ENCODE measurements at places on chromosomes 5 and 9.

- no peak for DNase-seq
These were observed 3.1 kb downstream of the RHOBTB3 start for GRCh38 chr5:95734187-95734586.

GRCh38 chr5:31334061-31334860 lies 140.8 kb downstream of the CDH6 start:
- DNase-seq, result no peak

DNA sequence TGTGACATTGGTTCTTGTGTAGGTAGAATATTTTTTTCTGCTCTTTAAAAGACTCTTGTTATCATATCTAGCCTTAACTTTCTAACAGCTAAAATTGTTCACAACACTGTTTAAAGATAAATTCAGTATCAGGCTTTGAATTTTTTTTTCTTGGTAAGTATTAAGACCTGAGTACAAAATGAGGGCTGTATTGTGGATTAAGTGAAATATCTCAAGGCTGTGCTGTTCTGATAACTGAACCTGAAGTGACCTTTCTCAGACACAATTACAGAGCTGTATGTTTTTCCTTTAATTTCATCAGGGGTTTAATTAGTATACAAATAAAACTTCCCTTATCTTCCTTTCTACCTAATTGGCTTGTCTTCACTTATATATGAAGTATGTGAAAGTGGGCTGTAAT lies 290.5 kb downstream of the CCDC171 start:
- no peak for DNase-seq

DNA sequence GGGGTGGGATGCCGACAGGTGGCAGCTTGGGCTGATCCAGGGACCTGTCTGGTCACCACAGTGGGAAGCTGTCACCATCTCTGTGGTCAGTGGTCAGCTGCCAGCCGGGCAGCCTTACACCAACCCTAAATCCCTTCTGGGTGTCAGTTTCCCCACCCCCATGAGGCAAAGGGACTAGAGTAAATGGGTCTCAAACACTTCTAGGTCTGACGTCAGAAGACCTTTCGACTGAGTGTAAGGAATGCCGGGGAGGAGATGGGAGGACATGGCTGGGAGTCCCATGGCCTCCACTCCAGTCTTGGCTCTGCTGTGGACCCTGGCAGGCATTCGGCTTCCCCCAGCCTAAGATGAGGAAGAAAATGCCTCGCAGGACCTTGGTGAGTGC lies 40.3 kb upstream of the SLC25A51 start:
- no peak for DNase-seq

- DNase-seq, result no peak
These were observed 67.5 kb downstream of the C7 start for GRCh38 chr5:40976836-40977235.

- no peak for DNase-seq
These were observed 9.4 kb upstream of the ANGPTL2 start for GRCh38 chr9:127131871-127132270.

DNA sequence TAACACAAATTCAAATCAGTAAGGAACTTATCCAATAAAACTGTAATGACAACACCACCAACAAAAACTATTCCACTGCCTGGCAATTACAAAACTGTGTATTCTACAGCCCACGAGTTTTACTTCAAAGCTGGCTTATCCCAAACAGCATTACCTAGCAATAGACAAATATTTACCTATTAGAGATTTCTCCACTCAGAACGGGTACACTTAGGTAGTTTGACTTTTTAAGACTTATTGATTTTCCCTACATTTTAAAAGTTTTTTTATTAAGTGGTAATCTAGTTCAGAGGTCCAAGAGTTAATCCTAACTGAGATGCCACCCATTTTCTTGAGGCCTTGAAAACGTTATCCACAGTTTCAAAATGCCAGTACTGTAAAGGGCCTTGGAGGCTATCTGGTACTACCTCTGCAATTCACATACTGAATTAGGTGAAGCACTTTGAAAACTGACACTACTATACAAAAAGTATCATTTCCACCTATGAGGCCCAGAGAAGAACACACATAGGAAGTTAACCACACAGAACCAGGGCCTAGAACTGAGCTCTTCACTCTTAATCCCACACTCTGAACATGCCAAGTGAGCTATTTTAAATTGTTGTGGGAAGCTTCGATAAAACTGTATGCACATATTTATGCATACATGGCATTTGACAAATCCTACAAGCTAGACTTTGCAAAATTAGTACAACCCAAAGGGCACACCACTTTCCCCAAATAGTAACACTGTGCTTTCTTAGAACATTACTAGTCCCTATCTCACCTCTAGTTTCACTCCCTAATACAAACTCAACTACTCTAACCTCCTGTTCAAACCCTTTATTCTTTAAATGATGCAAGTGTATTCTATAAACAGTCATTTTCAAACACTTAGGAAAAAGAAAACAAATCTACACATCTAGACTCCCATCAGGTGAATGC lies 2.1 kb downstream of the NADK2 start:
- no peak for DNase-seq

GRCh38 chr9:104682642-104683041 lies 11.7 kb upstream of the OR13D1 start:
- no peak for DNase-seq

- no peak for DNase-seq
These were observed 259.0 kb downstream of the IRX2 start for GRCh38 chr5:2492476-2492875.

DNA sequence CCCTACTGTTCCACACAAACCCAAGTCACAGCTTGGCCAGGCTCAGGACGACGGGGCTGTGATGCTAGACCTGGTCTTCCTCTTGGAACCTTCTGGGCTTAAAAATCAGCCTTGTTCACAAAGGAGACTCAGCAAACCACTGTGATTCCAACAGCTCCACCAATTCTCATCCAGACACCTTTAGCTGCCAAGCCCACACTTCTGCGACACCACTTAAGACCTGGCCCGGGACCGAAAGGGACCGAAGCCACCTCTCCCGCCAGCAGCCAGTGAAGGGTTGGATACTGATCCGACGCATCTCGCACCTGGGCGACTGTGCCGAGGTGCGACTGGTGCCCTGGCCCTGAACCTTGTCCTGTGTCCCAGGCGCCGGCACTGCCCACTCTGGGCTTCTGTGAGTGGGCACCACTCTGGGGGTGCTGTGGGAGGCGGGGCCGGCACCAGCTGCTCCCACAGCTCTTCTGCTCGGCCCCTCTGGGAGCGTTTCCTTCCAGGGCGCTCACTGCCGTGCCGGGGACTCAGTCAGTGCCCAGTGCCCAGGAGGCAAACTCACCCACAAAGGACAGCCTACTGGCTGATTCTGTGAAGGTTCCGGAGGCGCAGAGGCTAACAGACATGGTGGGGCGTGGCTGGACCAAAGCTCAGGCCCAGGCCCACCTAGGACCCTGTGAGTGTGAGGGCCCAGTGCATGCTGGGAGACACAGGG lies 50.9 kb downstream of the EXD3 start:
- no peak for DNase-seq

DNA sequence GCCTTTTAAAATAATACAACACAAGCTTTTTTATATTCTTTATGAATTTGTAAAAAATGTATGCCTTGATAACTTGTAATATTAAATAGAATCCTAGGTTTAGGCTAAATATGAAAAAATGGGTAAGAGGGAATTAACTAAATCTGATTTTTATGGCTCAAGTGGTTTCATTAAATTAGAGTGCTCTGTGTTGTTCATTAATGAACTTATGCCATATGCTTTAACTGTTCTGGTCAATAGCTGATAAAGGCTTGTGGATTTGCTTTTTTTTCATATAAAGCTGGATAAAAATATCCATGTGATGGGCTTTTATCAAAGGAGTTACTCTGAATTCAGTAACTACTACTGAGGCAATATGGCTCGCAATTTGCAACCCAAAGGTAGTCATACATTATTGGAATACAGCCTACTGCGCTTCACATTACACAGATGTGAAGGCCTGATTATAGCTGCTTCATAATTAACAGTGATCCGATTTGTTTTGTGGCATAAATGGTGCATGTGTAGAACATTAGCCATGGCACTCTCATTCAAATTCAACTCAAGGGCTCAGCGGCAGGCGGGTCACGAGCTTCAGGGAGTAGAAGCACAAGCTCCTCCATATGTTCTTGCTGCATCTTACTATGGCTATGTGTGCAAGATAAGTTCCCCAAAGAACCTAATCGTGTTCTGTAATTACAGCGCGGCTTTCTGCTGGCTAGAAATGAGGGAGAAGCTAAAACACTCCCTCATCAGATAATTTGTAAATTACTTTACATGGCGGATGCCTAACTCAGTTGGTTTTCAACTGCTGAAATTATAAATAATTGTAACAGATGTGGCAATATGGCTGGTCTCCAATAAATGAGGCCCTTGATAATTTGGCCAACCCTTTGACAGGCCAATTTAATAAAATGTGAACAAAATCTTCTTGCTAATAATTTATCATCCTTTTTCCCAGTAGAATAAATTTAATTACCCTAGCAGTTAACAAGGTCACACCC lies 188.3 kb downstream of the CNTLN start:
- no peak for DNase-seq

- DNase-seq, result no peak
These were observed 45.8 kb downstream of the AK8 start for GRCh38 chr9:132832171-132832881.

DNA sequence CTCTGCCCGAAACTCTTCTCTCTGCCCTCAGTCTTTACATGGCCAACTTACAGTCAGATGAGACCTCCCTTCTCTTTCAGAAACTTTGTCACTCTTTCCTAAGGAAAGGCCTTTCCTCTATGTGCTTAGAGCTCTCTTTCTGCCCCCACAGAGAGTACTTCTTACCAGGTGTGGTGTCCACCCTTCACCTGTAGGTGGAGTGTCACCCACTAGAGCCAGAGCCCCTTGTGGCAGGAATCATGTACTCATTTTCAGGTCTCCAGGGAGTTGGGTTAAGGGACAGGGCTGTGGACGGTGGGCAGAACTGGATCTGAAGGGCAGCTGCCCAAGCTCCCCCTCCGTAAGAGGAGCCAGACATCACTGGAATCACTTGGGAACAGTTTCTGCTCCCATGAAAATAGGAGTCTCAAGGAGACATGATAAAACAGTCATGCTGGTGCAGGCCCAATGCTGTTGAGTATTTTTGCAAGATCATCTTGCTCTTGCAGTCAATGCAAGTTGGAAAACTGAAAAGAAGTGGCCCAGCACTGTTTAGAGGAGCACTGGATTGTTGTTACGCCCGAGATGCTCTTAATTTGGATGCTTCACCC lies 436.7 kb downstream of the ZSWIM6 start:
- DNase-seq, result no peak

GRCh38 chr9:137396227-137396626 lies 26.7 kb downstream of the EXD3 start:
- DNase-seq, result no peak

GRCh38 chr9:99181206-99181605 lies 40.5 kb downstream of the ALG2 start:
- no peak for DNase-seq

DNA sequence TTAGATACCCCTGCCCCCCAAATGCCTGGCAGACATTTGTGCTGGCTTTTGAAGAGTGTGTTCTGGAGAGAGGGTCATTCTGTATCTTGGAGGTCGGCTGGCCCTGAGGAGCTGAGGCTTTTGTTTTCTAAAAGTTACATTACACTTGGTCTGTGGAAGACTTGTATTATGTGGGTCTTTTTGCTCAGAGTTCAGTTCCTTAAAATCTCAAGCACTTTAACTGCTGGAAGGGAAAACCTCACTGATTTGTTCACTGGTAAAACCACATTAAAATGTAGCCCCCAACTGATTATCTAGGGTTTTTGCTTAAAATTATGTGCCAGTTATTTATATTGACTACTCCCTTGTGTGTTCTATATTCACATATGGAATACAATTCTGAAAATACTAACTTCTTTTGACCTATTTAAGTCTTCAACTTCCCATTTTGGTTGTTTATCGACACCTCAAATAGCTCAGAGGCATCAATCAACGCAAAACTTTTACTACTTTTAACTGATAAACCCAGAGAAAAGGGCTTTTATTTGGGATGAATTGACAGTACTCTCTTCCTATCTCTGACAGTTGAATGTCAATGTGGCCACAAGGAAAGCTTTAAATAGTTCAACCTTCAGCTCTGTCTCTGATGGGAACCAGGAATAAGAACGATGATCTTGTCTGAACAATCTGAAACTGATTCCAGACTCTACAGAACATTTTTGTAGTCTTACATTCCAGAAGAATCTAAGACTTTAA lies 54.0 kb upstream of the MAP3K1 start:
- no peak for DNase-seq

- DNase-seq, result no peak
These were observed 15.4 kb upstream of the TNFSF8 start for GRCh38 chr9:114945616-114946412.

GRCh38 chr9:127751269-127752054 lies 16.4 kb upstream of the TOR2A start:
- DNase-seq, result no peak

DNA sequence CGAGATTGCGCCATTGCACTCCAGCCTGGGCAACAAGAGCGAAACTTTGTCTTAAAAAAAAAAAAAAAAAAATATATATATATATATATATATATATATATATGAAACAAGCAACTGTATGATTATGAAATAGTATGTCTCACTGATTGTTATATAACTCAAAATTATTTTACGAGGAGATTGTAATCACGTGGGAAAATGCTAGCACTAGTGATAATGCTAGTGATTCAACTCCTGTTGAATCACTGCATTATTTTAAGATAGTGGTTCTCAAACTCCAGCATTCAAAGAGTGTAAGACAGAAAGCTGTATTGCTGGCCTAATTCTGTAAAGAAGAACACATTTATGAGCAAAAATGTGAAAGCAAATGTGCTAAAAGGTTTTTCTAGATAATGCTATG lies 12.4 kb upstream of the PTPN3 start:
- DNase-seq, result no peak

- DNase-seq, result no peak
These were observed 231.6 kb downstream of the SLF1 start for GRCh38 chr5:94849821-94850736.

GRCh38 chr5:135313946-135314345 lies 85.1 kb downstream of the MACROH2A1 start:
- no peak for DNase-seq

- peak; percentile 6 for DNase-seq
These were observed 51.2 kb upstream of the FSTL4 start for GRCh38 chr5:133663397-133664054.

- no peak for DNase-seq
These were observed 90.7 kb downstream of the PTCH1 start for GRCh38 chr9:95425910-95426551.

- no peak for DNase-seq
These were observed 7.2 kb upstream of the MEF2C start for GRCh38 chr5:88890070-88890781.

GRCh38 chr9:99143655-99144054 lies 38.7 kb downstream of the TGFBR1 start:
- no peak for DNase-seq

DNA sequence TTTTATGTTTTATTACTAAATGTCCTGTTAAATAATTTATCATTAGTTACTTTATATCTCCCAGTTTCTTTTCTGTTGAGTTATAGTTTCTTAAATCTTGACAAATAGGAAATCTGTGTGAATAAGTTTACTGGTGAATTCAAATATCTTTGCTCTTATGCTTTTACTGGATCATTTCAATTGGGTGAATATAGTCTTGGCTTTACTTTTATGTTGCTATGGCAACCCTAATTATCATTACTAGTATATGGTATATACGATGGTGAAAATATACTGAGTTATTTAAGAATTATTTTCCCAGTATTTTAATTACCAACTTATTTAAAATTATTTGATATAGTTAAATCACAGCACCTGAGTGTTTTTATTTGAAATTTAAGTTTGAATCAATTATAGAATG lies 363.0 kb downstream of the CDH10 start:
- no peak for DNase-seq
